ENCODE measurements at places on chromosomes 2 and 18.

- no peak for DNase-seq
These were observed 7.2 kb downstream of the SLC30A3 start for GRCh38 chr2:27255660-27256059.

- DNase-seq, result no peak
These were observed 421.6 kb upstream of the ID2 start for GRCh38 chr2:8260213-8260612.

DNA sequence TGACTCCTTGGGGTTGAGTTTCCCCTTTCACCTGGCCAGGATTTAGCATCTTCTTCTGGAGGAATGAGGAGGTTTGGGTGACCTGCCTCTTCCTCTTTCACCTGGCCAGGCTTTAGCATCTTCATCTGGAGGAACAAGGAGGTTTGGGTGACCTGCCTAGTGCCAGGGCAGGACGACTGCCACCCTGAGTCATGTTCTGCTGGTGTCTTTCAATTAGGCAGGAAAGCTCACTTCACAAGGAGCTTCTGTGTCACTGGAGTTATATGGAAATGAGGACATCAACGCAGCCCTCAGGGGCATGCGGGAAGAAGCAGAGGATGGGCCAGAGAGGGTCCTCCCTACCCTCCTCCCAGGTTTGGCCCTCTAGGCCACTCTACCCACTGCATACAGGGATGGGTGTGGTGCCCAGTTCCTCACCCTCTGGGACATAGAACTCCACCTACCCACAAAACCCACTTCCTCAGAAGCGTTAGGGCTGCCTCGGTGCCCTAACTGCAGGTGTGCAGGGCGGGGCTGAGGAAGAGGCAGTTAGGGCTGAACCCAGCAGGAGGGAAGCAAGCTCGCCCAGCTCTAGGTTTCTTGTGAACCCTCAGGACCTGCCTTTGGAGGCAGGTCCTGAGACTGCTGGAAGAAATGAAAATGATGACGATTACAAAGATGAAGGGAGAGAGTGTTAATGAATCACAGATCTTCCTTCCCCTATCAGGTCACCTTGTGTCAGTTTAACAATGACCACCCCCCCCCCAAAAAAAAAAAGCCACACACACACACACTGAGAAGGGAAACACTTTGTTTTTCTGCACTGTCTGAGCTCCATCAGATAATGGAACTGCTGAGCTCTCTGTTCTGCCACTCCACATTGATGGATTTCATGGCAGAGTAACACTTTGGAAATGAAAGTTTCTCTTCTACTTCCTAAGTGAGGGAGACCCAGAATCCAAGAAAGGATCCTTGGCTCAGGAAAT lies 71.0 kb downstream of the ARL4C start:
- DNase-seq, result peak; percentile 40

GRCh38 chr2:32874931-32875330 lies 71.8 kb upstream of the LTBP1 start:
- DNase-seq, result no peak

Measured in GM19239 (cell line).